Activated CD4-positive, alpha-beta T cell treated with anti-CD3 and anti-CD28 coated beads for 4 hours (primary cell): ENCODE measurements at places on chromosomes 5 and 9.
A peak's percentile ranks its signal among the peaks of the same experiment; 100 is the strongest.

GRCh38 chr5:165425594-165425993 is 1920.2 kb downstream of the MAT2B start:
- no peak for DNase-seq

DNA sequence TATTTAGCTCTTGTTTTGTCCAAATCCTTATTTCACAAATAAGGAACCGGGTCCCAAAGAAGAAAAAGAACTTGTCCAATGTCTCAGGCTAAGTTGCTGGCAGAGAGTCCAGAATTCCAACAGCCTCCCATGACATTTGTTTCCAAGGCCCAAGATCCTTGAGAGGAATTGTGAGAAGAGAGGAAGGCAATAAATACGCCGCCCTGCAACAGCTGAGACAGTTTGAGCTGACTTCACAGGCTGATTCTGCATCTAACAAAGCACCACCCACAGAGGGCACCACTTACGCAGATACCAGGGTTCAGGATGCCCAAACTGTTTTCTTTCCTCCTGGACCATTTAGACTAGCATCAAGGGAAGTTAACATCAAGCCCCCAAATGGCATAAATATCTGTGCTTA is 211.3 kb downstream of the FAM114A2 start:
- no peak for DNase-seq

DNA sequence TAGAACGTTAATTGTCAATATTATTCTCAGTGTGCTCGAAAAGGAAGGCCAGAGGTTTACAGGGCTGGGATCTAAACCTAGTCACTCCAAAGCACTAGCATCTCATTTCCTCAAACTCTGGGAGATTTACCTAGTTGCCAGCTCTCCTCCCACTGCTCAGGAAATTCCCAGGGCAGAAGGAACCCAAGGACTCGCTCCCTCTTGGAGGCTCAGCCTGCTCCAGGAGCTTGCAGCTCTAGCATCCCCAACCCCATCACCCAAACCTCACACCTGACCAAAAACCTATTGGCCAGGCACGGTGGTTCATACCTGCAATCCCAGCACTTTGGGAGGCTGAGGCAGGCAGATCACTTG is 26.0 kb downstream of the SERINC5 start:
- no peak for DNase-seq

DNA sequence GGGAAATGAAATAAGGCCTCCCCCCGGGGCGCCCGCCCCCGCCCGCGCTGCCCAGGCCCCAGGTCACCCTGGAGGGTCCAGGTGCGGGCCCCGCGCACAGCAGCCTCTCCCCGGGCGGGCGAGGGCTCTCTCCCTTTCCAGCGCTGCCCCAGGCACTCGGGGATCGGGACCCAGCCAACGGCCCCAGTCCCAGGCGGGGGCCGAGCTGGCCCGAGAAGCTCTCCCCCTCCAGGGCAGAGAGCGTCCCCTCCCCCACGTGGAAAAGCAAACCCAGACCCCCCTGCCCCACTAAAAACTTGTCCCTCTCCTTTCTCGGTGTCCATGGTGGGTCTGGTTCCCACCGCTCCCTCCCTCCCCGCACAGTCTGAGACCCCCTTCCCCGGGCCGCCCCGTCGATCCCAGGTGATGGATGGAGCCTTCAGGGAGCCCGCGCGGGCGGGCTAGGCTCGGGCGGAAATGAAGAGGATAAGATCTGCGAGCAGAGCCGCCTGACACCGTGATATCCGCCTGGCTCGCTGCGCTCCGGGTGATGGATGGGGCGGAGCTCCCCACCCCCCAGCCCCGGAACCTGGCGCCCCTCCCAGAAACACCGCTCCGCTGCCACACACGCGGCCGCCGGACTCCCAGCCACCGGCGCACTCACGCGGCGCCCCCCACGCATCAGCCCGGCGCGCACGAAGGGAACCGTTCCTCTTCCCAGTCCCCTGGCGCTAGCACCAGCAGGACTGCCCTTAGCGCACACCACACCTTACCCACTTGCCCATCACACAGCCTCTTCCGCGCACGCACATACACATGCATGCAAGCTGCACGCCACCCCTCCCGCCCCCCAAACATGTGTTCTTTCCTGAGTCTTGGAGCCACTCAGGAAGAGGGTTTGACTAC is 81.7 kb upstream of the ZBTB43 start:
- peak; percentile 64 for DNase-seq

DNA sequence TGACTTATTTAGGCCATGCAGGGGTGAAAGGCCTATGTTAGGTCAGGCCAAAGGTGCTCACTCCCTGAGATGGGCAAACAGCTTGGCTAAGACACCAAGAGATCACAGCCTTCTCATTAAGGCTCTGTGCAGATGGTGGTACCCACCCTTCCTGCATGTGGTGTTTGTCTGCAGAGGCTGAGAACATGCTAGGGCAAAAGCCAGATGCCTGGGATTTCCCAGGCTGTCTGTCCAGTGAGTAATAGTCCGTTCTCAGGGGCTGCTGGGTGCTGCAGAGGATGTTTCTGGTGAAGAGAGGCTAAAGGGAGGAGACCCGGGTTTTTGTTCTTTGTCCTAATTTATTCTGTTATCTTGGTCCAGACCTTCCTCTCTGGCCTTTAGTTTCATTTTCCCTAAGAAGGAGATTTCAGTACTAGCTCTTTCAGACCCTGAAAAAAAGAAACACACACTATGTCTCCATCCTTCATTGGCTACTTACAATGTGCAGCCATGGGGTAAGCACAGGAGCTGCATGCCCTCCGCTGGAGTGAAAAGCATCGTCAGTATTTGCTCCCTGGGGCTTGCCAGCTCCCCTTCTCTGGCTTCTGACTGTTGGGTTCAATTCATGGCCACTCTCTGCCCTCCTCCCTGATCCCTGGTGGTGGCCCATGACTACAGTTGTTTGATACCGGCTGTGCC is 23.4 kb upstream of the GLRA1 start:
- DNase-seq, result no peak

- DNase-seq, result no peak
Measured at GRCh38 chr9:137682428-137683105, 63.8 kb downstream of the EHMT1 start.

GRCh38 chr5:154286557-154286956 is 96.0 kb downstream of the GALNT10 start:
- no peak for DNase-seq

DNA sequence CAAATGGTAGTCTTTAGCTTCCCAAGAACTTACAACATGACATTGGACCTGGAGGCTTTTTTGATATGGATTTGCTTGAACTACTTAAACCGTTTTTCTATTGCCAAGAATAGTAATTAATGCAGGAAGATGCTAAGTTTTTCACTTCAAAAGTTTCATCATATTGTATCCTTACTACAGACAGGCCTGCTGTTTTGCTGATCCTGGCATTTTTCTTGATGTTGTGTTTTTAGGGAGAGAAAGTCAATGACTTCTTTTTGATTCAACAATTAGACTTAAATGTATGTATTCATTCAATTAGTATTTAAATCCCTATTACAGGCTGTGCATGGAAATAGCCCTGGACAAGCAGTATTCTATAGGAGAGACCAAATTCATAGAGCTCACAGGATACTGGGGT is 172.7 kb downstream of the TRPM3 start:
- no peak for DNase-seq

GRCh38 chr5:85108471-85108870 is 723.8 kb upstream of the EDIL3 start:
- no peak for DNase-seq

- no peak for DNase-seq
Measured at GRCh38 chr5:34854459-34855174, 15.7 kb downstream of the TTC23L start.

GRCh38 chr5:124104344-124104743 is 592.4 kb downstream of the CSNK1G3 start:
- DNase-seq, result no peak

DNA sequence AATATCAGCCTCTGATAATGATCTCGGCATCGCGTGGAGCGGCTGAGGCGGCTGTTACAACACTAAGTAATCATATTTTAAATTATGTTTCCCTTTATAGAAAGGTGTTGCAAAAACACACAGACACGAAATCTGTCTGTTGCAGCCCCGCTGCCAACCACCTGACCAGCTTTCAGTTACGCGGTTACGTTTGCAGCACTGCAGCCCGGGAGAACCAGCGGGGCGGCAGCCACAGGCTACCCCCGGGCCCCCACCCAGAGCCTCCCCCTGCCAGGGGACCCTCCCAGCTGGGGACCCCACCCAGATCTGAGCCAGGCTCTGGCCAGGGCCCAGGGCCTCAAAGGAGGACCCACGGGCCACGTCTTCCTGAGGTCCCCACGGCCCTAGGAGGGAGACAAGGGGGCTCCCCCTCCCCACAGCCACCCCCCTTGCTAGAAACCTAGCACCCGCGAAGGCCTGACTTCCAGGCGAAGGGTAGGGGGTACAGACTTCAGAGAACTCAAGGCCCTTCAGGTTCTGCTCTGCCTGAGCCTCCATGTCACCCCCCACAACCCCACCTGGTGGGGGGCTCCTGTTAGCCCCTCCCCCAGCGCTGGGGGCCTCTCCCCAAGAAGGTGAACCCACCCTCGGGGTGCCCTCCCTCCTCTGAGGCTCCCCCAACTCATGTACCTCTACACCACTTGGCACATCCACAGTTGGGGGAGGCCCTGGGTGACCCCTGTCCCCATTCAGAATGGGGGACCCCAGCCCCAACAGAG is 6.0 kb downstream of the NACC2 start:
- DNase-seq, result no peak

DNA sequence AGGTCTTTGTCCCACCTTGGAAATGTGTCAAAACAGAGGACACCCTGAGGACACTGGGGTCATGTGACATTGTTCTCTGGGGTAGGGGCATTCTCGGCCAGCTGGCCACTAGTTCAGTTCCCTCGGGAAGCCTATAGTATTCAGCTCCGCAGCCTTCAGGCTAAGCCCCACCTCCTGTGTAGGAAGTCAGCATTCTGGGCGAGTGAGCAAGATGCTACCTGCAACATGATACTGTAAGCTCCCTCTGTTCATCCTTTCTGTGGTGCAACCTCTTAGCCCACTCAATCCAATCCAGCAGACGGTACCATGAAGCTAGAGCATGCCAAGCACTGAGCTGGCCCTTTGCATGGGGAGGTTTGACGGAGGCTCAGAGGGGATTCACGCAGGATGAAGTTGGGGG is 5.3 kb downstream of the NTNG2 start:
- DNase-seq, result no peak

DNA sequence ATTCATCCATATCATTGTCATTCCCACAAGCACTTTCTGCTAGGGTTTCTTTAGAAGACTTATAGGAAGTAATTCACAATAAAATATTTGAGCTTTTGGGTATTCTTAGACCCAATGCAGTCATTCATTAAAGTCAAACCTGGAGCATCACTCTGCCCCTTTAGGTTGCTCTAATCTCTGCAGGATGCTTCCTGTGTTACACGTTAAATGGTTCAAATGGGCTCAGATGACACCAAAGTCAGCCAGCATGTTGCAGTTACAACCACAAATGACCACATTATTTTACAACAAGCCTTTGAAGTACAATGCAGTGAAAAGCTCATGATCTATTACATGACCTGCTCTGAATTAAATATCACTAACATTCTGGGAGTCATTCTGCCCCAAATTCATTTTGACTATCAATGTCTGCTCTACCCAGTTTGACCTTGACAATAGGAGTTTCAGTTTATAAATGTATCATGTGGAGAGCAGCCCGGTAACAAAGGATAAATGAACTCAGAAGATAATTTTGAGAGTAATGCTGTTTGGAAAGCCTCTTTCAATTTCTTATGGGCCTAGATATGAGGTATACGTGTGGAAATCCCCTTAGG is 668.6 kb upstream of the DMAC1 start:
- DNase-seq, result no peak

DNA sequence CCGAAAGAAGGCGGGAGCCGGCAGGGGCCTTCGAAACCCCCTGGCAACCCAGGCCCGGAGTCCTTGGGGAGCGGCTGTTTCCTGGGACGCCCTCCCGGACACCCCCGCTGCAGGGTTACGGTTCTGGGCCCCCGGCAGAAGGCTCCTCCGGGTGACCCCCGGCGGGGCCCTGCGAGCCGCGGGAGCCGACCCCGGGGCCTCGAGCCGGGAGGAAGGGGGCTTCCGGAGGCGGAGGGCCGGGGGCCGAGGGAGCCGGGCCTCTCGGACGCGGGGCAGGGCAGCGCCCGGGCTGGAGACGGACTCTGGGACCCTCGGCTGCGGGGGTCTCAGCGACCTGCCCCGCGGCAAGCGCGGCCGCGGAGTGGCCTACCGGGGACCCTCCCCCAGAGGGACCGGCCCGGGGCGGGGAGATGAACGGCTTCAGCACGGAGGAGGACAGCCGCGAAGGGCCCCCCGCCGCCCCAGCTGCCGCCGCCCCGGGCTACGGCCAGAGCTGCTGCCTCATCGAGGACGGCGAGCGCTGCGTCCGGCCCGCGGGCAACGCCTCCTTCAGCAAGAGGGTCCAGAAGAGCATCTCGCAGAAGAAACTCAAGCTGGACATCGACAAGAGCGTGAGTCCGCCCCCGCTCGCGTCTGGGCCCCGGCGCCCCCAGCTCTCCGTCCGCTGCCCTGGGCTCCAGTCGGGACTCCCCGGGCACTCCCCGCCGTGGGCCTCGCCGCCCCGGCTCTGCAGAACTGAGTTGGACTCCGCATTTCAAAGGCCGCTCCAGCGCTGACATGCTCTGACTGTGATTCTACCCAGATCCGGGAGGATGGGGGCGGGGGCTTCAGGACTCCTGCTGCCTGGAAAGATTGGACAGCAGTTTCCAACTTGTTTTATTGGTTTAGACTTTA is 645 bp downstream of the SAP30L start:
- DNase-seq, result peak; percentile 37

DNA sequence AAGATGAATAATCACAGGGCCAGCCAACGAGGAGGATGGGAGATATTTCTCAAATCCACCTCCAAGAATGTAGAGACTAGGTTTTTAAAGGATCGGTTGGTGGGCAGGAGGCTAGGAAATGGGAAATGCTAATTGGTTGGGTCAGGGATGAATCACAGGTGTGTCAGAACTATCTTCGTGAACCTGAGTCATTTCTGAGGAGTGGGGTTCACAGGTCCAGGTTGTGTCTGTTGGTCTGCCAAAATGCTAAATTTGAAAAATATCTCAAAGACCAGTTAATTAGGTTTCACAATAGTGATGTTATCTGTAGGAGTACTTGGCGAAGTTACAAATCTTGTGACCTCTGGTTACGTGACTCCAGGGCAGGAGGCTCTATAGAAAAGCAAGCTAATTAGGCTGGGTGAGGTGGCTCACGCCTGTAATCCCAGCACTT is 2.6 kb upstream of the PLAA start:
- no peak for DNase-seq

- no peak for DNase-seq
Measured at GRCh38 chr5:130874861-130875417, 290.1 kb downstream of the HINT1 start.
